ENCODE measurements at places on chromosomes 5 and 9.

DNA sequence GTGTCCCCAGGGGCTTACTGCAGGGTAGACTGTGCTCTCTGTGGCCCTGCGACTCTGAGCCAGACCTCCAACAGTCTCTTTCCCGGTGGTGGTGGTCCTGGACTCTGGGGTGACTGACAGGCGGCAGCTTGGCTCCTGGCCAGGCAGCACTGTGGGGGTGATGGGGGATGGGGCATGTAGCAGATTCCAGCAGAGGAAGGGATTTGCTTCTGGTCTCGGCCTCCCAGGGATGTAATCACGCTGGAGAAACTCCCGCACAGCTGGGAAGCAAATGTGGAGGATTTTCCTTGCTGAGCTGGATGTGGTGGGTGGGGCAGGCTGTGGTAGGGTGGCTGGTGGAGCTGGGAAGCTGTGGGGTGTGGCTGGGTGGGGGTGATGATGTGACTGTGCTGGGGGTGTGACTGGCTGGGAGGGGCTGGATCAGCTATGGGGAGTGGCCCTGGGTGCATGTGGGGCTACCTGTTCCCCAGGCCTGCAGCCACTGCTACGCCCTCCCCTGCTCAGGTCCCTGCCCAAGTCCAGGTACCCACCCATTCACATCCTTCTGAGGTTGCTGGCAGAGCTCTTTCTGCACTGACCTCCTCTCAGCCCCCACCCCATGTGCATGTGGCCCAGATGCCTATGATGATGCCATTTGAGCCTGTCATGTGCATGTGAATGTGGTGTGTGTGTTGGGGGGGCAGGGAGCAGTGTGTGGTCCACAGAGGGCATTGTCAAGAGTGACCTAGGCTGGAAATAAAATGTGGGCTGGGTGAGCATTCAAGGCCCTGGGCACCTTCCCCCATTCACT is 3.8 kb downstream of the NDST1 start:
- no peak for DNase-seq

DNA sequence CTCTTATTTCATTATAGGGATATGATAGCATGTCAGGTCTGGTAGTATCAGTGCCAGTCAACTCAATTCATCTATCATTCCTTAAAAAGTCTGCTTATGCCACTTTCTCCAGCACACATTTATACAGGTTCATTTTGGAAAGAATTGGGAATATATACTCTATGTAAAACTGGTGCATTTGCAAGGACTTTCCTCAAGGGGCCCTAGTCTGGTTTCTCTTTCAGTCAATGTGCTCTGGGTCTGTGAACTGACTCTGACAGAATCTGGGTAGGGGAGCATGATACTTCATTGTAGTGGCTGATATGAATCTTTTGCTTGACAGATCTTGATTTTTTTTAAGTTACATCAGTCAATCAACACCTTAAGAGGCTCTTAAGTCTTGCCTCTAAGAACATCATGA is 313.9 kb downstream of the HTR1A start:
- no peak for DNase-seq

- DNase-seq, result no peak
Observed at GRCh38 chr5:180253036-180253824, 38.7 kb downstream of the MAPK9 start.

DNA sequence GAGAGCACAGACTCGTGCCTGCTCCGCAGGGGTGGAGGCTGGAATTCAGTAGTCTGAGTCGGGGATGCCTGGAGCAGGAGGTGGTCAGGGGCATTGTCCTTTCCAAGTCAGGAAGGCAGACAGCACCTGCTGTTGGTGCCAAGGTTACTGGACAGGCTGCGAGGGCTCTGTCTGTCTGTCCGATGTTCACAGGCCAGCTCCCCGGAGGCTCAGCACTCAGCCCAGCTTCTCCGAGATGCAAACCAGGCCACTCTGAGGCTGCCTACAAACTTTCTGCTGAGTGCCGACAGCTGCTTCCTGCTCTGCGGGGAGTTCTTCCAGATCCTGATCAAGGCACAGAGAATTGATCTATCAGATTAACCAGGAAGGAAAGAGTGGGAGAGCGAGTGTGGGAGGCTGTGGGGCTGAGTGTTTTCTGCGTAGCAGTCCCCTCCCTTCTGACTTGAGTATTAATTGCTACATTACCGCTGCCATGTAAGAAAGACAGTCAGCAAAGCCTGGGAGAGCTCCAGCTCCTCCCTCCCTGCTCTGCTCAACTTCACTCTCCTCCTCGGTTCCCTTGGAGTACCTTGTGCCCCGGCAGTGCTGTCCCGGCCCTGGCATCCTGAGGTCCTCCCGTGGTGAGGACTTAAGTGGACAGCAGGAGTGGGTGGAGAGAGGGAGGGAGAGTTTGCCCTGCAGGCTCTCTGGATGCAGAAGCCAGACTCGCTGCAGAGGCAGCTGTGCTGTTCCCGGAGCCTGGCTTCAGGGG is 36.0 kb downstream of the KCNMB1 start:
- DNase-seq, result no peak

DNA sequence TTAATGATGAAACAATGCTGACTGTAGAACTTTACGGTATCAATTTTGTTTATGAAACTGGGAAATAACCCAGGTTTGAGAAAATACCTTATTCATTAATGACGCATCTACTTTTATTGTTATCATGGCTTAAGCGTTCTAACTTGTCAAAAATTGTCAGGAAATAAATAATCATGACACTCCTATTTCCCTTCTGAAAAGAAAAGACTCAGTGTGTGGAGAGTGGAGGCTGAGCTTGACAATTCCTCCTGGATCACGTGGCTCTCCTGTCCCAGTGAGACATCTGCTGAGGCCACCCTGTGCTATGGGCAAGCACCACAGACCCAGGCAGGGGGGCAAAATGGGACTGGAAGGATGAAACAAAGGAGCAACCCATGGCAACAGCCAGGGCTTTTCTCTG is 466.4 kb downstream of the ZNF608 start:
- no peak for DNase-seq

GRCh38 chr9:7185612-7186011 is 427.8 kb downstream of the KDM4C start:
- DNase-seq, result no peak

DNA sequence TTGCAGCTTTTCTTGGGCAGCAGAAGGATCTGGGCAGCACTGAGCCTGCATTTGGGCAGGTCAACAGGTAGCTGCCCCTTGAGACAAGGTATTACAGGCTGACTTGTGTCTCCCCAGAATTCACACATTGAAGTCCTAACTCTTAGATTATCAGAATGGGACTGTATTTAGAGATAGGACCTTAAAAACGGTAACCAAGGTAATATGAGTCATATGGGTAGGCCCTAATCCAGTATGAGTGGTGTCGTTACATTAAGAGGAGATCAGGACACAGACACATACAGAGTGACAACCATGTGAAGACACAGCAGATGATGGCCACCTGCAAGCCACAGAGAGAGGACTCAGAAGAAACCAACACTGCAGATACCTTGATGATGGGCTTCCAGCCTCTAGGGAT is 3.2 kb downstream of the C1QTNF2 start:
- DNase-seq, result no peak

GRCh38 chr5:85681871-85682270 is 935.9 kb upstream of the COX7C start:
- no peak for DNase-seq

GRCh38 chr9:79236466-79236865 is 335.3 kb upstream of the TLE4 start:
- no peak for DNase-seq

DNA sequence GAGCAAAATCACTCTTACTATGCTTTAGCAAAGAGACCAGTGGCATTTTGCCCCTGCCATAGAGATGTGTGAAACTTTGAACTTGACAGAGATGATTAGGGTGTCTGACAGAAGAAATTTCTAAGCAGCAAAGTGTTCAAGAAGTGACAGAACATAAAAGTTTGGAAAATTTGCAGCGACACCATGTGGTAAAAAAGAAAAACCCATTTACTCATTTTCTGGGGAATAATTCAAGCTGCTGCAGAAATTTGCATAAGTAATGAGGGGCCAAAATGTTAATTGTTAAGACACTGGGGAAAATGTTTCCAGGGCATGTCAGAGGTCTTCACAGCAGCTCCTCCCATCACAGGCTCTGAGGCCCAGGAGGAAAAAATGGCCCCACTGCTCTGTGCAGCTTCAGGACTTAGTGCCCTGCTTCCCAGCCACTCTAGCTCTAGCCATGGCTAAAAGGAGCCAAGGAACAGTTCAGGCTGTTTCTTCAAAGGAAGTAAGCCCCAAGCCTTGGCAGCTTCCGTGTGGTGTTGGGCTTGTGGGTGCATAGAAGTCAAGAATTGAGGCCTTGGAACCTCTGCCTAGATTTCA is 6.1 kb upstream of the AP3B1 start:
- DNase-seq, result no peak

GRCh38 chr9:16118043-16118442 is 565.2 kb downstream of the CCDC171 start:
- no peak for DNase-seq

- no peak for DNase-seq
Observed at GRCh38 chr9:6144947-6145346, 70.7 kb upstream of the IL33 start.

- DNase-seq, result no peak
Observed at GRCh38 chr5:158406884-158407823, 548.2 kb upstream of the CLINT1 start.

- no peak for DNase-seq
Observed at GRCh38 chr5:179288101-179288808, 57.0 kb downstream of the ADAMTS2 start.

DNA sequence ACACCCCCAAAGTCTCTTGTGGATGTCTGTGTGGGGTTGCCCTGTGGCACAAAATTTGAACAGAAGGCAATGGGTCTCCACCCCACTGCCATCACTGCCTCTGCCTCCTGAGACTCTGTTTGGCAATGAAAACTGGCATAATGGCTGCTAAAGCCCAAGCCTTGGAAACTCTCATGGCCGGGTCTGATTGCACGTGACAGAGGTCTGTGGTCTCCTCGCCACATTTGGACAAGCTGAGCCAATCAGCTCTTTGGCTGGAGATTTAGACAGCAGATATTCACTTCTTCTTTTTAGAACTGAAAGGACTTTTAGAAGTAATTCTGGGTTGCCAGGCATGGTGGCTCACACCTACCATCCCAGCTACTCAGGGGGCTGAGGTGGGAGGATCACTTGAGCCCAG is 5.5 kb downstream of the GGTA1 start:
- DNase-seq, result no peak

DNA sequence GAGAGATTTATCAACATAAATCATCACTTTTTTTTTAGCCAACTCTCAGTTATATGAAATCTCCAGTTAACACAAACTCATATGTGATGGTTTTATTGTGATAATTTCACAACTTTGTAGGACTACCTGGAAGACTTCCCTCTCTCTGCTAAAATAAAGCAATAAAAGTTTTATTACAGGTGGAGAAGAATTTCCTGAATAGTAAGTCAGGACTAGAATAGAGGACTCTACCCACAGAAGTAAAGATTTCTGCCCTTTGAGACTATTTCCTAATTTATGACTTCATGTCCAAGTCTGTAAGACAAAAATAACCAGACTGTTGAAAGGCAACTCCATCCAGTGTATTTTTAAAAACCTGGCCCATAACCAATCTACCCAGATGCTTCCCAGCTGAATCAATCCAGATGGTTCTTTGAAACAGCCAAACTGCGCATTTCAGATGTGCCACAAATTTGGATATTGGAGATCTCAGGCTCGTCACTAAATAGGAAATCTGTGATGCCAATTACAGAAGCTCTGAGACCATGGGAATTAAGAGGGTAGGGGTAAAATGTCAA is 234.0 kb upstream of the NMUR2 start:
- DNase-seq, result no peak

GRCh38 chr9:93185266-93186214 is 1.6 kb downstream of the WNK2 start:
- DNase-seq, result no peak

- no peak for DNase-seq
Observed at GRCh38 chr5:143496943-143497342, 93.5 kb upstream of the NR3C1 start.

DNA sequence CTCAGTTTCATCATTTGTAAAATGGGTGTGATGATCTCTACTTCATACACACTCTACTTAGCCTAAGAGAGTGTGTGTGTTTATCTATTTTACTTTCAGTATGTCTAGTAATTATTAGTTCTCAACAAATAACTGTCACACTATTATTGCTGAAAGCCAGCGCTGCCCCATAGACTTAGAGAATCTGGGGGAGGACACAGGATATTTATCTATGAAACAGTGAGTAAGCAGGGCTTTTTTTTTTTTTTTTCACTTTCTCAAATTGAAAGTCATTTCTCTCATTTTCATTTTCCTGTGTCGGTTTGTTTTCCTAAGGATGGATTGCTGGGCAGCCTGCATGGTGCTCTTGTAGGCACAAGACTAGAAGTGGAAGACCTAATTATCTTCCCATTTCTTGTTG is 248.4 kb upstream of the RPS23 start:
- DNase-seq, result no peak

DNA sequence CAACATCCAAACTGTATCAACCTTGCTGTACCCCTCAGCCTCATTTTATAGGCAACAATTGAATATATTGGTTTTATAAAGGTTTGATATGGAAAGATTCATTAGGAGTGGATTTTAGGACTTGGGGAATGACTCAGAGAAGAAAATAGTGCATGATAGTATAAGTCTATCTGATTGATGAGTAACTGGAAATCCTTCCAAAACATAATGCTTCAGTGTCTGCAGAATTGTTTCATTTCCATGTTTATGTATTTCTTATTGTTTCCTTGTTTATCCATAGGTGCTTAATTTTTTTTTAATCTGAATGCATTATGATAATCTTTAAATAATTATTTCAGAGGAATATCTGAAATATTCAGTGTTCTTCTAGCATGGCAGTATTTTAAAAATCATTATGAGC is 12.6 kb downstream of the JAK2 start:
- DNase-seq, result no peak

DNA sequence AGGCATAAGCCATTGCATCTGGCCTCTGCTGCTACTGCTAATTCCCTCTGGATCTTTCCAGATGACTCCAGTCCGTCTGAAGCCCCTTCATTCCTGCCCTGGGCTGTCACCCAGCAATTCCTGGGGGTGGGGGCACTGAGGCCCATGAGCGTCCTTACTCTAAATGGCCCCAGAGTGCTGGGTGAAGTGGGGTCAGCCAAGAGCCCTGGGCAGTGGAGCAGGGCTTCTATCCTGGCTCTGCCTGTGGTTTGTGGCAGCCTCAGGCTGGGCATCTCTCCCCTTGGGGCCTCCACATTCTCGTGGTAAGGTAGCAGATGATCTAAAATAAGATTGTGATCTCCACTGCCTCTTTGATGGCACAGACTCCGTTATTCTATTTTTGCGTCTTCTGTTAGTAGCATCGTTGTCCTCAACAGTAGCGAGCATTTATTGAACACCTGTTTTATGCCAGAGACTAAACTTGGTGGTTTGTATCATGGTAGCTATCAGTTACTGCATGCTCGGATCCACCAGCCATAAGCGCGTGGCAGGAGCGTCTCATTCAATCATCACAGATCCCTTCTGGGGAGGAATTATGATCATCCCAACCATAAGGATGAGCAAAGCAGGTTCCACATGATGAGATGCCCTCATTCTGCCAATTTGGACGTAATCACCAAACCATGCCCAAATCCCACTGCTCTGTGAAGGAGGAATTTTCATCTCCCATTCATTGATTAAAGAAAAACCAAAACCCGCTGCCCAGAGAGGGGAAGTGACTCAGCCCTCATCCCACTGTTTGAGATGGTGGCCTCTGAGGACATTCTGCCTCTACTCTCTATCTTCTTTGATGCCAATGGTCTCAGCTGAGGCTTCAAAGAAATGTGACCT is 21.9 kb upstream of the DUSP1 start:
- no peak for DNase-seq

- peak; percentile 45 for DNase-seq
Observed at GRCh38 chr9:90420768-90421513, 221.7 kb downstream of the DIRAS2 start.

GRCh38 chr9:117400171-117400570 is 14.7 kb downstream of the ASTN2 start:
- DNase-seq, result peak; percentile 52

- DNase-seq, result no peak
Observed at GRCh38 chr9:130756455-130757152, 63.0 kb downstream of the EXOSC2 start.

Data from NCI-H1092 (cell line).